ENCODE measurements at places on chromosomes 1 and 21.

DNA sequence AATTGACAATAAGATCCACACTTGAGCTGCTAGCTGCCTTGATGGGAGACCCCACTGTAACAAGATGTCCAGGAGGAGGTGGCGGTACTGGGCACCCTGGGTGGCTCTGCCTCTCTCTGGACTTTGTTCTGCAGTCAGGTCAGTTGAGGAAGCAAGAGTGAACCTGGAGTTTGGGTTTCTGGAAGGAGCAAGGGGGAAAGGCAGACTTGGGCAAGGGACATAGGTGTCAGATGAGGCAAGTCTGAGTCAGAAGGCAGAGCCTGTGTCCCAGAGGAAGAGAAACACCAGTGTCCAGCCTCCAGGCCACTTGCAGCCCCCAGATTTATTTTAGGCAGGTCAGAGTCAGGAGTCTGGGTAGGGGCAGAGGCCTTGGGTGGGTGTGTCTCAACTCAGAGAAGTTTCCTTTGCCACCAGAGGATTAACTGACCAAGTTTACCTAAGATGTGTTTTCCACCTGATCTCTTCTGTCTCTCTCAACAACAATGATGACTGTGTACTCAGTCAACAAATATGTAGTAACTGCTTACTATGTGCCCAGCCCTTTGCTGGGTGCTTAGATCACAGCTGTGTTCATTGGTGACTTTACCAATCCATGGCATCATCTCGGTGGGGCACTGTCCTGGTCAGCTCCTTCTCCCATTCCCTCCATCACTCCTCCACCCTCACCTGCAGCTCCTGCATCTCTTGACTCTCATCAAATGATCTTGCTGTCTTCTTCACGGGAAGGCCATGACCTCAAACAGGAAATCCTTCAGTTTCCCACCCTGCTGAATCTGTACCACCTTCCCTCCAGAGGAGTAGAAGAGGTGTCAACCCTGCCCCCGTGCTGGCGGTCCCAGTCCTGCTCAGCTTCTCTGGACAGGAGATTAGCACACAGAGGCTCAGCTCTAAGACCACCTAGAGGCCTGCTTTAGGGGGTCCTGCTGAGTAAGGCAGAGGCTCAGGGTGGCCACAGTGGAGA lies 36.6 kb downstream of the ELF3 start:
- no peak for DNase-seq

DNA sequence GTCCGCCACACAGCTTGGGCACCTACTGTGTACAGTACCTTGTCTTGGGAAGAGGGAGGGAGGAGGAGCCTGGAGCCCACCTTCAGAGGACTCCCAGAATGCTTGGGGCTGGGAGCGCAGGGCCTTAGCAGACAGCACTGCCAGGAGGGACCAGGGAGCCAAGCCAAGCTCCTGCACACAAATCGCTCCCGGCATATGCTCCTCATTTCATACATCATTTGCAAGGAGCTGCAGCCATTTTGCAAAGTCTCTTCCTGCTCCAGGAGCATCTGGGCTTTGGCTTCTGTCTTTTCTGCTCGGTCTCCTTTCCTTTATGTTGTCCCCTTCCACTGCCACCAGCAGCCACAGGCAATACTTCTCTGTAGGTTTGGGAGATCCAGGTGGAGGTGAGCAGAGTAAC lies 175.2 kb upstream of the ZC3H12A start:
- no peak for DNase-seq

DNA sequence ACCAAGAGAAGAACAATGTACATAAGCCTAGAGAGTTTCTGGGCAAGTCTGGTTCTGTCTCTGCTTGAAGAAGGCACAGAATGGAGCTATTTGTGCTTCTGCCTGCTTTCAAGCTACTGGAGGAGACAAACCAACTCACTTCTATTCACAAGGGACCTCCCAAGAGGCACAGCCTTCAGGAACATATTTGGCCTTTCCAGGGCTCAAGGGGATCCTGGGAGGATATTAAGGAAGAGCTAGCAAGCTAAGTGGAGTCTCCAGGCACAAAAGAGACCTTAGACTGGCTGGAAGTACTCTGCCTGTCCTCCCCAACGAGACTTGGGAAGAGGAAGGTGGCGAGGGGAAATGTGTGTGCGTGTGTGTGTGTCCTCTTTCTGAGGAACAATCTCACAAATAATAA lies at the start of gene OR6Y1:
OR6Y1 (minus strand) TSS at position 54 of the 400 bp plus-strand sequence. CDS start 6,300 bp downstream, outside the sequence.
- no peak for DNase-seq

DNA sequence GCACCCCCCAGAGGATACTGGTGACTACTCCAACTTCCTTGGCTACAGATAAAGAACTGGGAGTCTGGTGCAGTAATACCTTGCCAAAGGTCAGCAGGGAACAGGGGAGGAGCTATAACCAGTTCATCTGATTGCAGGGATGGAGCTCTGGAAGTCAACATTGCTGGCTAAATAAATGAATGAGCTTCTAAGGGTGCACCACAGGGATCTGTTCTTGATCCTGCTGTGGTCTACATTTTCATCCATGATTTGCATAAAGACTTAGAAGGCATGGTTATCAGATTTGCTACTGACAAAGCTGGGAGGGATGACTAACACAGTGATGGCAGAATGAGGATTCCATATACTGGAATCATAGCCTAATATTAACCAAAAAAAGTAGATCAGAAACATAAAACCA lies 18.3 kb downstream of the PLEKHA6 start:
- no peak for DNase-seq

DNA sequence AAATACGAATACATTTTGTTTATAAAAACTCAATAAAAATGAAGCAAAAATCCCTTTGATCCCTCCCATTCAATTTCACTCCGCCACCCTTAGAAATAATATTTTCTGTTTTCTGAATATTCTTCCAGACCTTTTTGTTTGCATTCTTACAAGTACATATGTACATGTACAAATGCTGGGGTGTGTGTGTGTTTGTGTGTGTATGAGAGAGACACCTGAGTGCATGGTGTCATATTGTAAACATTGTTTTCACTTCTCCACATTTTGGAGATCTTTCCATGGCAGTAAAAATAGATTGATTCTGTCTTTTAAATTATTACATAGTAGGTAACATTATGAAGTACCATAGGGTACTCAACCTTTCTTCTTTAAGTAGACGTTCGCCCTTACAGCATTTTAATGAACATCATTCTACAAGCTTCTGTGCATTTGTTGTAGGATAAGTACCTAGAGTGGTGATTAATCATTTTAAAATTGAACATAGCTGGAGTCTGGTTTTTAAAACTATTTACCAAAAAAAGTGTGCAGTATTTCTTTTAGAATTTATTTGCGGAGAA lies 1.3 kb upstream of the MPC2 start:
- DNase-seq = no peak

- DNase-seq = no peak
Measured at GRCh38 chr21:28688381-28688780, 304.3 kb downstream of the LTN1 start.

- DNase-seq = no peak
Measured at GRCh38 chr21:14448784-14449183, 65.8 kb upstream of the HSPA13 start.

DNA sequence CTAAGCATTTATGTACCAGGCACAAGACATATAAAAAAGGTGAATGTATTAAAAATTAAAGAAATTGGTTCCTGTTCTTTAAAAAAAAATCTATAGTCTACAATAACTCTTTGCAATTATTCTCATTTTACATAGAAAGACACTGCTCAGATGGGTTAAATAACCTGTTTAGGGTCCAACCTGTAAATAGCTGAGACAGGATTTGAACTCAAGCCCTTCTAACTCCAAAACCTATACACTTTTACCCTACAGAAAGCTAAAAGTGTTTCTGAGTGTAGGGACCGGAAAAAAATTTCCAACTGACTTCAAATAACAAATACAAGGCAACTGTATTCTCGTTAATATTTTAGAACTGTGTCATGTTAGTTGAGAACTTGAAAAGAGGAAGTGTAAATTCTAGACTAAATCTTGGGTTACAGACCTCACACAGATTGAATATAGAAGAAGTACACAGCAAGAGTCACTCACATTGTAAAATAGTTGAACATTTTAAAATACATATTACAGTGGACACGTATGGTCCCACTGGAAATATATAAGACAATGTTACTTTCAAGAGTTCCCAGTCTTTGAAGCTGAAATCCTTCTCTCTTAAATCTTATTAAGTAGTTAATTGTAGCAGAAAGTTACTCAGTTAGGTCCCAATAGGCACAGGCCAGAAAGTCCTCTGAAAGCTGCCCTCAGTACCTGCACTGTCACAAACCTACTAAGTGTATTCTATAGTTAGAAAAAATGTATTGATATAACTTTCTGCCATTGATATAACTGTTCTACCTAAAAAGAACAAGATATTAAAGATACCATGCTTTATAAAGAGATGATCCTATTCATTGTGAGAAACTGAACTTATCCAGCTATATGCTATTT lies 7.3 kb downstream of the EDEM3 start:
- DNase-seq = no peak

DNA sequence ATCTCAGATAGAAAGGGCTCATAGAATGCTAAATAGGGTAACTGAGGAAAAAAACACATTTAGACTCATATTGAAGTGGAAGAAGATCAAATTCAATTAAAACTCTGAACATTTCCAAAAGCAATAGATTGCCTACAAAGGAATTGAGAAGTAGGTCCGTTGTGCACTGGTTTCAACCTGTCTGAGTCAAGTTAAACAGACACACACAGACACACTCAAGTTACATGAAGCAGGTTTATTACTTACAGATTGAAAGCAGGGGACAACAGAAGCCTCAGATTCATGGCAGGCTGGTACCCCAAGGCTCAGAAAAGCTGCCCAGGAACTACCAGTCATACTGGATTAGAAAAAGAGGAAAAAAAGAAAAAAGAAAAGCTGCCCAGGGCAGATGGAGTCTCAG lies 20.7 kb upstream of the S100A2 start:
- no peak for DNase-seq

DNA sequence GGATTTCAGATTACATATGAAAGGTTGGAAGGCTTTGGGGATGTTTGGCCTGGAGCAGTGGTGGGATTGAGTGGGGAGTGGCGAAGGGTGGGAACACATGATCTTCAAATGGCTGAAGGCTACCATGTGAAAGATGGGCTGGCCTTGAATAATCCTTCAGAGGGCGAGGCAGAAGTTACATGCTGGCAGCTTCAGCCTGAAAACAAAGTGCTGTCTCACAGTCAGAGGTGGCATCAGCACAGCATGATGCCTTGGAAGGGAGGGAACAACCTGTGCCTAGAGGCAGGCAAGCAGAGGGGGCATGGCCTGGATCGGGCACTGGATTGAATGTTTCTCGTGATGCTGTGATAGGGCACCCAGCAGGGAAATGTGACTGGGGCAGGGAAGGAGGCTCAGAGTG lies 130.8 kb downstream of the BEND5 start:
- no peak for DNase-seq

DNA sequence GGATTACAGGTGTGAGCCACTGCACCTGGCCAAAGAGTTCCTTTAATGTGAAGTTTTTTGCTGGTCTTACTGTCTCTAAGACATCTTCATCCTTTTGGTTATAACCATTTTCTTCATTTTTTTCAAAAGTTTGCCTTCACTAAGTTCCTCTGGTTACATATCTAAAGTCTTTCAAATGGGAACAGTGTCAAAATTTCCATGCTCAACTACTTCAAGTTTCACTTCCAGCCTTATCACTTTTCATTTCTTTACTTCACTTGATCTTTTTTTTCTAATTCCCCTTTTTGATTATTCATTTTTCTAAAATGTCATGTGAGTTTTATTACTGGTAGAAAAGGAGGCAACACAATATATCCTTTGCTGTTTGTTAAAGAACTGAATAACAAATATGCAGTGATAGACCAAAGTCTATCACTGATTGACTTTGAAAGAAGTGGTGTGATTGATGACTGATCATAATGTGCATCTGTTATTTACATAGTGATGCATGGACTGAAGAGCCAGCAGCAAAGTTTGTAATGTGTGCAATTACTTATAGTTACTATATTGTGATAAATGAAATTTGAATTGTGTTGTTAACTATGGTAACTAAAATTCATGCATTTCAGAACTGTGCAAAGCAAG lies 16.0 kb upstream of the ZFYVE9 start:
- DNase-seq = no peak

- no peak for DNase-seq
Measured at GRCh38 chr1:92859400-92860039, 27.7 kb downstream of the RPL5 start.

DNA sequence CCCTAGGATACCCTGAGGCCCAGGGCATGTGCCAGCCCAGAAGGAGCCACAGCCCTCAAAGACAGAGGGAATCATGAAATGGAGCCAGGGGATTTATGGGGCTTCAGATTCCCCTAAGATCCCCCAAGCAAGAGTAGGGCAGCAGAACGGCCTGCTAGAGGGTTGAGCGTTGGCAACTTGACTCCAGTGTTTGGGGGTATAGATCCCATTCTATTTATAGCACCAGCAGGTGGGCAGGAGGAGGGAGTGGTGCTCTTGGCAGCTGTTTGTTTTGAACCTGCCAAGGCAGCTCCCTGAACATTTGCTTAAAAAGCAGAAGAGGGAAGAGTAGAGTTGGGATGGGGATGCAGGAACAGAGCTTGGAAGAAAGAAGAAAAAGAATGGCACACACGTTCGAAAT lies 33.7 kb downstream of the GLUL start:
- no peak for DNase-seq

DNA sequence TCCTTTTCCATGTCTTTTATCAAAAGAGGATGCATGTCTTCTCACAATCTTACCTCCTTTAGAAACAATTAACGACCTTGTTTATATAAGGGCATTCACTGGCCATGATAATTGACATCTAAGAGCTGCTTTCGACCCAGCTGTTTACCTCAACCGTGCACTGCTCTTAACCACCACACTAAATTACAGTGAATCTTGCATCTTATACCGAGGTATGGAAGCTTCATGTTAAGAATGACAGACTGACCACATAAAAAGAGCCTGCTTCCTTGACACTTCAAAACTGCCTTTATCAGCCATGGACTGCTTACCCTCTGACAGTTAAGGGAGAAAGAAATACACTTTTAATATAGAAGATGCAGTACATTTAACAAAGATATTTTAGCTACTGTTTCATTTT lies 301.7 kb upstream of the LYPLAL1 start:
- no peak for DNase-seq

DNA sequence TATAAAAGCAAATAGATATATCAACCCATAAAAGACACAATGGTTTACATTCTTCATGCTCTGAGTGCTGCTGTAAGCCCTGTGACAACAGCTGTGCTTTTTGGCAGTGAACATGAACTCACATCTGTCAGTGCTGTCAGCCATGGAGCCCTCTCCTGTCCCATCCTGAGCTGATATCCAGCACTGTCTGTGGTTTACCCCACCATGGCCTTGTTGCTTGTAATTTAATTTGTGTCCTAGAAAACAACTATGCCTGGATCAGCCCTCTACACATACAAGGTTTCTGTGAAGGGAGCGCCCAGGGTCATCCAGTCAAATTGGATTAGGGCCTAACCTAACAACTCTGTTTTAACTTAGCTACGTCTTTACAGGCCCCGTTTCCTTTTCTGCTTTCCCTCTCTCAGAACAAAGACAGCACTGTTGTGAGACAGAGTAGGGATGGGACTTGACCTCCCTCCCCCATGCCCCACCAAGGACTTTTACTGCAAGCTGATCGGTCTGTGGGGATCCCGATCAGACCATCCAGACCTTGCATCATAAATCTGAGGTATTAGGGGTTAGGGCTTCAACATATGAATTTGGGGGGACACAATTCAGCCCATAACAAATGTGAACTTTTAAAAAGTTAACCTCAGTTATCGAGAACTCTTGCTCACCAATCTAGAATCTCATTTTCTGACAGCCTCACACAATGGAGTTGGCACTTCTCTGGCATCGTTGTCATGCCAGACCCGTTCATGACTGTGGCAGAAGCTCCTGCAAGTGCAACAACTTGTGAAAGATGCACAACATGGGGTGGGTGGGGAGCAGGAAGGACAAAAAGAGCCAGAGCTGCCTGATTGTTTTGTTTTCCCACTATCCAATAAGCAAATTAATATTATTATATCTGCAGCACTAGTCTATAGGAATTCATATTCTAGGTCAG lies 16.4 kb upstream of the SLC44A3 start:
- no peak for DNase-seq

- DNase-seq = no peak
Measured at GRCh38 chr1:54111624-54112023, 41.2 kb downstream of the CDCP2 start.
